Bone marrow (tissue), 2 donors: ENCODE measurements at places on chromosomes 7 and 10.

GRCh38 chr7:43666938-43667337 is 62.4 kb downstream of the COA1 start:
- DNase-seq: no peak

GRCh38 chr10:5978230-5978489 is 817 bp upstream of the IL15RA start:
- no peak for DNase-seq

DNA sequence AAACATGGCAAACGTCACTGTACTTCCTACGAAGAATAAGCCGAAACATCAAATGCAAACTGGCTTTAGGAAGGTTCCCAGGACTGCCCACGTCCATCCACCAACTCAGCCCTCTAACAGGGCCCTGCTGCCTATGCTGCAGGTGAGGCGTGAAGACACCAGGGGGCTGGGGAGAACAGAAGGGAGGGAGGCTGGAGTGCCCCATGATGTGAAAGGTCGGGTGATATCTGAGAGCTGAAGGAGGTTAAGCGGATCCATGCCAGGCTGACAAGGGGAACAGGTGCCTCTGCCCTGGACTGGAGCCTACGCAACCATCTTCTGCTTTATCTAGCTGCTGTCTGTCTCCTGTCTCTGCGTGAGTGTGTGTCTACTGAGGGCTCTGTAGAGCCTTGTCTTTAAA is 40.2 kb upstream of the ATP6V0A4 start:
- DNase-seq: no peak

DNA sequence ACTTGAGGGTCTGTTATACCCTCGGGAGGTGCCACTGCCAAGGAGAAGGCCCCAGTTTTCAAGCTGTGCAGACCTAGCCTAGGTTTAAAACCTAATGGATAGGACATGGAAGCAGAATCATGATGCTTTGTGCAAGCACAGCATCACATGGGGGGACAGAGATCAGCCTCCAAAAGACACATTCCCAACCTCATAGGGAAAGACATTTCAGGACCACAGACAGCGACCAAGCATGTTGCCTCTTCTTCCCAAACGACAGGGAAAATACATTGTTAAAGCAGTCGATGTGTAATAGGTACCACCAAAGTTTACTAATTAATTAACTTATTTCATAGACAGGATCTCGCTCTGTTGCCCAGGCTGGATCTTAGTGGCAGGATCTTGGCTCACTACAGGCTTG is 573.9 kb downstream of the TCERG1L start:
- DNase-seq: no peak

GRCh38 chr7:158642149-158642548 is 54.5 kb upstream of the PTPRN2 start:
- no peak for DNase-seq

- no peak for DNase-seq
Observed at GRCh38 chr10:104641187-104641936, at the start of gene SORCS3. Gene SORCS3, plus strand, starts transcription at chr10:104641290.

GRCh38 chr7:98629001-98629431 is 11.9 kb downstream of the NPTX2 start:
- no peak for DNase-seq

DNA sequence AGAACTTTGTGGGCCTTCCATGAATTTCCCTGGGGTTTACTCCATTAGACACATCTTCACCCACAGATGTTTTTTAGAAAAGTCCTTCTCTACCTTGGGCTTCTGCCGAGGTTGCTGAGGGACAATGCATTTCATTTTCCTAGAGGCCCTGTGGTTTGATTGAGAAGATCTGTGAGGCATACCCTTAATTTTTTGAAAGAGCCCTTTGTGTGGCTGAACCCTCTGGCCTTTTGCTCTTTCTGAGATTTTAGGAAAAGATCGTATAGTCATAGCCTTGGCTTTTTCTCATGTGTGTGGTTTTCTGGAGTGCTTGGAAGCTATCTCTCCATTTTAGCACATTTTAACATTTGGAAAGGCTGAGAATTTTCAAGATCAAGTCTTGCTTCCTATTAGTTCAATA is 119.8 kb upstream of the LYZL1 start:
- no peak for DNase-seq

GRCh38 chr10:35346248-35346647 is 9.9 kb downstream of the CCNY start:
- DNase-seq: no peak

- DNase-seq: no peak
Observed at GRCh38 chr10:128704716-128705115, 578.5 kb upstream of the MKI67 start.

DNA sequence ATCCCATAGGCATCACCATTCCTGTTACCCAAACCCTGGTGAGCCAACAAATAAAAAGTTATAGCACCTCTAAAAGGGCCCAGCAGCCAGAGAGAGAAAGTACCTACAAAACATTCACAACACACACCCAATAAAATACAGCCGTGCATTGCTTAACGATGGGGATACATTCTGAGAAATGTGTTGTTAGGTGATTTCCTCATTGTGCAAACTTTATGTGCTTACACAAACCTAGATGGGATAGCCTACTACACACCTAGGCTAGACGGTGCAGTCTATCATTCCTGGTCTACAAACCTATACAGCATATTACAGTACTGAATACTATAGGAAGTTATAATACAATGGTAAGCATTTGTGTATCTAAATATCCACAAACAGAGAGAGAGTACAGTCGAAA is 44.9 kb upstream of the UCN3 start:
- DNase-seq: no peak

DNA sequence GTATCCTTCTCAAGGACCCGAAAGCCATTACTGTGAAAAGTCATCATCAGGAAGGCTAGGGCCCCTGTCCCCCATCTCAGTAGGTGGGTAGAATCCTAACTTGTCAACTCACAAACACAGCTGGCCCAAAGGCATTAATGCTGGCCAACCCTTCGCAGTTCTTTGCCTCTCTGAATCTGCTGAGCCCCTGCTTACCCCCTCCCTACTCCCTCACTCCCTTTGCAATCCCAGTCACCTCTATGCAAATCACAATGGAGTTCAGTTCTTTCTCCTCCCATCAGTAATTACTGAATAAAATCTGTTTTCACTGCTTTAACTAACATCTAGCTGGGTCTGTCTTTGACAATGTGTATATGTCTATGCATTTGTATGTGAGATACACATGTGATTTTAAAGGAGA is 38.1 kb upstream of the AOAH start:
- no peak for DNase-seq

- no peak for DNase-seq
Observed at GRCh38 chr7:6637544-6638229, 569 bp downstream of the ZNF316 start.

GRCh38 chr7:25385506-25386136 is 157.3 kb upstream of the NPVF start:
- no peak for DNase-seq

DNA sequence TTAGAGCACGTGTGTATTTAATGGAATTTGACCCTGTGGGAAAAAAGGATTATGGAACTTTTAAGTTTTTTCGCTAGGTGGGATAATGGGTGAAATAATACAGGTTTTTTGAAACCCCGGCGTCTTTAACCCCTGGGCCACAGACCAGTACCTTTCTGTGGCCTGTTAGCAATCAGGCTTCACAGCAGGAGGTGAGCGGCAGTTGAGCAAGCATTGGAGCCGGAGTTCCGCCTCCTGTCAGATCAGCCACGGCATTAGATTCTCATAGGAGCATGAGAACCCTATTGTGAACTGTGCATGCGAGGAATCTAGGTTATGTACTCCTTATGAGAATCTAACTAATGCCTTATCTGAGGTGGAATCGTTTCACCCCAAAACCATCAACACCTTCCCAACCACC is 28.6 kb downstream of the WAC start:
- DNase-seq: no peak

DNA sequence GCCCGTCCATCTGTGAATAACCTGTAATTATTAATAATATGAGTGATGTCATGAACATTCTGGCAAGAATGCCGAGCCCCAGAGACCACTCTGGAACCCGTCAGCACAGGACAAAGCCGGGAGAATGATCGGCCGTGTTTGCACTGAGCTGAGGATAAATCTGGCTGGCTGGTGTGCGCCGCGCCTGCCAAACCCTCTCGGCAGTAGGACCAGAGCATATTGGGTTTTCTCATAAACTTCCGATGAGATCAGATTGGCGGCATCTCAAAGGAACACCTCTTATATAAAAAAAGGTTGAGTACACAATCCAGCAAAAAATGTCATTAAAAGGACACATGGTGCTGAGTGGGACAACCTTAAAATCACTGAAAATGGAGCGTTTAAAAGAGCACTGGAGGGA is 296.0 kb upstream of the MKI67 start:
- no peak for DNase-seq

DNA sequence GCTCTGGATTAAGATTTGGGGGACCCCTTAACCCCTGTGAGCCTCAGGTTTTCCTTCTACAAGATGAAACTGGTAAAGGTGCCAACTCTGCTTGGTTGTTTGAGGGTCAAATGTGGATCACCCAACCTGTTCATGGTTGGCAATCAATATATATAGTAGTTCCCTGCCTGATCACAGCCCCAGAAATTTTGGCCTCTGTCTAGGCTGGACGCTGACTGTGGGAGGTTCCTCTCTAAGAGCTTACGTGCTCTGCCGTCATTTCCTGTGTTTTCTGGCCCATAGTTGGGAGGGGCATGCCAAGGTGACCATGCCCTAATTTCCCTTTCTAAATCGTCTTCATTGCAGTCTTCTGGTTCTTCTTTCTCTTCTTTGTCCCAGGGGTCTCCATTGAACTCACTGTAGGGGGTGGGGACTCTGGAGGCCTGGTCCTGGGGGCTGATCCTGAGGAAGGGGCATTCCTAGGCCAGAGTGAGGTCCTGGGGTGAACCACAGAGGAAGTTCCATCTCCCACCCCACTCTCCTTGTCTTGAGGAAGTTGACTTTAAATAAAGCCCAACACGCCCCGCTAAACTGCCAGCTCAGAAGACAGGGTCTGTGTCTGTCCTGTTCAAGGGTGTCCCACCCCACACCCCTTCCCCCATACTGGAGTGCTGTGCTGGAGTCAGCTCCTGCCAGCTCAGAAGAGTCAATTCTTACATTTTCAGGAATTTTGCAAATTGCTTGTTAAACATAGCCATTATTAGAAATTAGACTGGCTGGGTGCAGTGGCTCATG is 98.9 kb upstream of the SDK1 start:
- no peak for DNase-seq

DNA sequence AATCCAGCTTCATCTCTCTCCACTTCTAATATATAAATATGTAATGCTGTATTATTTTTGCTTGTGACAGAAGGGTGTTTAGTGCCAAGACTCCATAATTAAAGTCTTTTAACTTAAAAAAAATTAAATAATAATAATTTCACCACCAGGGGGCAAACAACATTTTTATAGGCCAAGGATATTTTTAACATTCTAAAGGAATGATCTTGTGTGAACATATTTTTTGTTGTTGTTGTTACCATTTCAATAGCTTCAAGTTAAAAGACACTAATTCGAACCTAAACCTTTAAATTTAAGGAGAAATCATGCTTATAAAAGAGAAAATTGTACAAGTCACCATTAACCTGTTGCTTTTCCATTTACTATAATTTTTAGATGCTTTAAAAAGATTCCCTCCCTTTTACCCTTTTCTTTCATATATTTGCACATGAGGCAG is 7.5 kb upstream of the DNAJC1 start:
- peak; percentile 16 for DNase-seq

DNA sequence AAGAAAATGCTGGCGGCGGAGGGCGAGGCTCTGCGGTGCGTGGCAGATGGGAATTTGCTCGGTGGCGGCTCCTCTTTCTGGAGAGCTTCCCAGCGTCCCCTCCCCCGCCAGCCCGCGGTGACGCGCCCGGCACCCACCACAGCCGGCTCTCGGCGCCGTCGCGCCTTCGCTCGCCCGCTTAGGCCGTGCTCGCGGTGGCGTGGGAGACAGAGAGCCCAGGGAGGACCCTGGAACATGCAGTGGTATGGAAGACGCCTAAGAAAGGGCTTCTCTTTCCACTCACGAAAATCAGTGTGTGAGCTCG is 576 bp upstream of the CSGALNACT2 start:
- no peak for DNase-seq

- no peak for DNase-seq
Observed at GRCh38 chr7:118281196-118281595, 56.7 kb downstream of the ANKRD7 start.

- DNase-seq: no peak
Observed at GRCh38 chr10:17092986-17093803, 36.4 kb downstream of the CUBN start.

GRCh38 chr10:70504521-70505358 is 26.2 kb downstream of the PALD1 start:
- DNase-seq: no peak

DNA sequence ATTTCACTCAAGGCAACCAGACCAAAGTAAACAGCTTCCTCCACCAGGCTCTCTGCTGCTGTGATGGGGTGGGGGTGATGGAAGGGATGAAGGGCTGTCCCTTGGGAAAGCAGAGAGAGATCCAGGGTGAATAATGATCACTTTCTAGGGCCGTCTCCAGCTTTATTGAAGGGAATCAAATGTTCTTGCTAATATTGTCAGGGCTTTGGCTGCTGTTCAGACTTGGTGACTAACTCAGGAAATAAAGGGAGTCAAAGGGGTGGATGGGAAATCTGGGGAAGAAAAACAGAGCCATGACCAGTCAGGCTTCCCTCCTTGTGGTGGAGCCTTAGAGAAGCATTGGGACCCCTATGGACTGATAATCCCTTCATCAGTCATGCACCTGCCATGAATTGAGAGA is 196.2 kb upstream of the AGK start:
- DNase-seq: no peak

DNA sequence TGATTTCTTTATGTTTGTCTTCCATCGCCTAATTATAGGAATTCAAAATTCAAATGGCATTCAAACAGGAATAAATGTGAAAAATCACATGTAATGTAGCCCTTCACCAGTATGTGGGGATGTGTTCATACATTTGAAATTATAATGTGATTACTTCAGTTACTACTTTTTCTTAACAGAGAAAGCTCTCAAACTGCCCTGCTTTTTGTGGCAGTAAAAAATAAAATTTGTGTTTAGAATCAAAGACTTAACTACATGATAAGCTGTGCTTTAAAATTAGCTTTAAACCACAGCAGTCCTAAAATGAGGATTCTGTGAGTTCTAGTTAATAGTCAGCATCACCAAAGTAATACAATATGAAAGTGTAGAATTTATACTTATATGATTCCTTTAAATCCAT is 7.8 kb upstream of the HERC4 start:
- DNase-seq: no peak

DNA sequence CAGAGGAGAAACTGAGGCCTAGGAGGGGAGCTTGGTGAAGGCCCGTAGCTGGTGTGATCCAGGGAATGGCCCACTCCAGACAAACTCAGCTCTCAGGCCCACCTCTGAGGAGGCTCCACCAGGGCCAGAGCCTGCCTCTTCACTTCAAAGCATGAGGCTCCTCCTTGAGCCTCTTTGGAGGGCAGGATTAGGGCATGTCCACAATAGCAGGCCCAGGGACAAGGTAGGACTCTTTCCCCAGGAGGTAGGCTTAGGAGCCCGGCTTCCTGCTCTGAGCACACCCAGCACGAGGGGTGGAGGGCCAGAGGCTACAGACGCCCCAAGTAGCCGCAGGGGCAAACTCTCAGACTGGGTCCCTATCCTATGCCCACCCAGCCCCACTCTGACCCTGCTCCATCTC is 164.6 kb upstream of the ZMIZ1 start:
- DNase-seq: no peak

GRCh38 chr10:49177391-49178355 is 10.5 kb downstream of the TMEM273 start:
- peak; percentile 44 for DNase-seq
